ENCODE measurements at places on chromosomes 1 and 21.

- H3K27ac ChIP-seq, result no peak overlapping the region
- no peaks in the 10 kb centered on the region for H3K27me3 ChIP-seq
- H3K4me1 ChIP-seq, result no peaks in the 10 kb centered on the region
- no peak overlapping the region for H3K4me3 ChIP-seq
- no peak for DNase-seq
Measured at GRCh38 chr1:186099336-186100104, 275.5 kb downstream of the TPR start.

- DNase-seq, result no peak
- H3K4me1 ChIP-seq, result no peaks in the 10 kb centered on the region
- no peak overlapping the region for H3K4me3 ChIP-seq
- H3K27me3 ChIP-seq, result peaks cover 47% of the 10 kb centered on the region
Measured at GRCh38 chr1:234107416-234108021, 203.0 kb downstream of the SLC35F3 start.

- peaks cover 6% of the 10 kb centered on the region for H3K4me1 ChIP-seq
- DNase-seq, result no peak
- H3K4me3 ChIP-seq, result no peak overlapping the region
- H3K36me3 ChIP-seq, result peaks cover 79% of the 10 kb centered on the region
Measured at GRCh38 chr1:100988121-100988520, 37.5 kb downstream of the DPH5 start.

DNA sequence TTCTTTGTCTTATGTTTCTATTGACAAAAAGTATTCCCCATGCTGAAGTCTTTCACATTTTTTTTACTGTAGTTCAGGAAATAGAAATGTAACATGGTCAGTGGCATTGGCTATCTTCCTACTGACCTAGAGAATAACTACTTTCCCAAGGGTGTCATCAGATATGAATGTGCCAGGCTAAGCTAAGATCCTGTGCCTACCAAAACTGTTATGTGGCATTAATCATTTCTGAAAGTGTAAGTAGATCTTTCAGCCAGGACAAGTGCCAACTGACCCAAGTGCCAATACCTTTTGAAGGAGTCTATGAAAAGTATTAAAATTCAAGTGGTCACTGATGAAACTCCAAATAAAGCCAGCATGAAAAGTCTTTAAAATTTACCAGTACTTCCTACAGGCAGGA, 165.3 kb downstream of the TNFSF18 start:
- DNase-seq, result no peak
- H3K4me3 ChIP-seq, result no peak overlapping the region
- H3K27ac ChIP-seq, result no peak overlapping the region
- peaks cover 67% of the 10 kb centered on the region for H3K27me3 ChIP-seq
- H3K4me1 ChIP-seq, result peaks cover 15% of the 10 kb centered on the region

- peaks cover 53% of the 10 kb centered on the region for H3K27me3 ChIP-seq
- H3K27ac ChIP-seq, result no peak overlapping the region
- no peaks in the 10 kb centered on the region for H3K36me3 ChIP-seq
- no peak overlapping the region for H3K4me3 ChIP-seq
Measured at GRCh38 chr1:201184307-201185122, 6.1 kb upstream of the IGFN1 start.

- H3K36me3 ChIP-seq, result peaks cover 71% of the 10 kb centered on the region
- H3K27me3 ChIP-seq, result no peaks in the 10 kb centered on the region
- peaks cover 9% of the 10 kb centered on the region for H3K4me1 ChIP-seq
- no peak for DNase-seq
- no peak overlapping the region for H3K27ac ChIP-seq
Measured at GRCh38 chr1:19186001-19186400, 24.1 kb downstream of the UBR4 start.

GRCh38 chr1:100440075-100440809, 87.9 kb downstream of the CDC14A start:
- H3K27ac ChIP-seq, result peak overlapping the region; percentile 90
- H3K4me1 ChIP-seq, result peaks cover 78% of the 10 kb centered on the region
- H3K36me3 ChIP-seq, result peaks cover 50% of the 10 kb centered on the region
- H3K4me3 ChIP-seq, result peak overlapping the region; percentile 29

- no peaks in the 10 kb centered on the region for H3K36me3 ChIP-seq
- no peak for DNase-seq
- H3K27ac ChIP-seq, result no peak overlapping the region
- no peaks in the 10 kb centered on the region for H3K4me1 ChIP-seq
- no peaks in the 10 kb centered on the region for H3K27me3 ChIP-seq
- no peak overlapping the region for H3K4me3 ChIP-seq
Measured at GRCh38 chr1:152374451-152374850, 14.6 kb upstream of the FLG2 start.

DNA sequence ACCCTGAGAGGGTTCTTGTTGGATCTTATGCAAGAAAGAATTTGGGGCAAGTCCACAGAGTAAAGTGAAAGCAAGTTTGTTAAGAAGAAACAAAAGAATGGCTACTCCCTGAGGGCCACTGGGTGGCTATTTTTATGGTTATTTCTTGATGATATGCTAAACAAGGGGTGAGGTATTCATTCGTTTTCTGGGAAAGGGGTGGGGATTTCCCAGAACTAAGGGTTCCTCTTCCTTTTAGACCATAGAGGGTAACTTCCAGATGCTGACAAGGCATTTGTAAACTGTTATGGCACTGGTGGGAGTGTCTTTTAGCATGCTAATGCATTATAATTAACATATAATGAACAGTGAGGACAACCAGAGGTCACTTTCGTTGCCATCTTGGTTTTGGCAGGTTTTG, 18.2 kb upstream of the IFI6 start:
- H3K27ac ChIP-seq, result no peak overlapping the region
- H3K4me3 ChIP-seq, result no peak overlapping the region
- peaks cover 19% of the 10 kb centered on the region for H3K27me3 ChIP-seq
- H3K36me3 ChIP-seq, result no peaks in the 10 kb centered on the region
- no peak for DNase-seq
- H3K4me1 ChIP-seq, result peaks cover 10% of the 10 kb centered on the region

- no peaks in the 10 kb centered on the region for H3K36me3 ChIP-seq
- no peaks in the 10 kb centered on the region for H3K4me1 ChIP-seq
- H3K27me3 ChIP-seq, result peaks cover 41% of the 10 kb centered on the region
- no peak for DNase-seq
- H3K27ac ChIP-seq, result no peak overlapping the region
- no peak overlapping the region for H3K4me3 ChIP-seq
Measured at GRCh38 chr1:18541046-18541795, 60.5 kb downstream of the KLHDC7A start.

GRCh38 chr1:106879538-106879937, 176.9 kb upstream of the PRMT6 start:
- H3K4me1 ChIP-seq, result no peaks in the 10 kb centered on the region
- H3K27me3 ChIP-seq, result no peaks in the 10 kb centered on the region
- H3K27ac ChIP-seq, result no peak overlapping the region
- H3K36me3 ChIP-seq, result no peaks in the 10 kb centered on the region

- DNase-seq, result no peak
- no peaks in the 10 kb centered on the region for H3K27me3 ChIP-seq
- H3K27ac ChIP-seq, result peak overlapping the region; percentile 83
- peak overlapping the region; percentile 76 for H3K4me3 ChIP-seq
- H3K36me3 ChIP-seq, result peaks cover 81% of the 10 kb centered on the region
Measured at GRCh38 chr1:226728448-226728847, 10.6 kb downstream of the ITPKB start.

DNA sequence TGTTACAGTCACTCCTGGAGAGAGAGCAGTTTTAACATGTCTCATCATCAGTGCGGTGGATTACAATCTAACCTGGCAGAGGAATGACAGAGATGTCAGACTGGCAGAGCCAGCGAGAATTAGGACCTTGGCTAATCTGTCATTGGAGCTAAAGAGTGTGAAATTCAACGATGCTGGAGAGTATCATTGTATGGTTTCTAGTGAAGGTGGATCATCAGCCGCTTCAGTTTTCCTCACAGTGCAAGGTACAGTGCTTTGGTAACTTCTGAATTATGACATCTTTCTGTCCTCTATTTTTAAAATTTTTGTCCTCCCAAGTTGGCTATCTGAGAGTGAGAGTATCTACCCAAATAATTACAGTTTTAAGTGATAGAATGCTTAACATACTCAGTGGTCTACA, 199.4 kb downstream of the HMCN1 start:
- DNase-seq, result no peak
- H3K4me3 ChIP-seq, result no peak overlapping the region
- no peaks in the 10 kb centered on the region for H3K4me1 ChIP-seq
- no peaks in the 10 kb centered on the region for H3K36me3 ChIP-seq

- H3K4me3 ChIP-seq, result no peak overlapping the region
- no peak overlapping the region for H3K27ac ChIP-seq
- peaks cover 27% of the 10 kb centered on the region for H3K4me1 ChIP-seq
- H3K27me3 ChIP-seq, result peaks cover 42% of the 10 kb centered on the region
- H3K36me3 ChIP-seq, result no peaks in the 10 kb centered on the region
Measured at GRCh38 chr21:45555557-45556301, 13.5 kb upstream of the SLC19A1 start.

DNA sequence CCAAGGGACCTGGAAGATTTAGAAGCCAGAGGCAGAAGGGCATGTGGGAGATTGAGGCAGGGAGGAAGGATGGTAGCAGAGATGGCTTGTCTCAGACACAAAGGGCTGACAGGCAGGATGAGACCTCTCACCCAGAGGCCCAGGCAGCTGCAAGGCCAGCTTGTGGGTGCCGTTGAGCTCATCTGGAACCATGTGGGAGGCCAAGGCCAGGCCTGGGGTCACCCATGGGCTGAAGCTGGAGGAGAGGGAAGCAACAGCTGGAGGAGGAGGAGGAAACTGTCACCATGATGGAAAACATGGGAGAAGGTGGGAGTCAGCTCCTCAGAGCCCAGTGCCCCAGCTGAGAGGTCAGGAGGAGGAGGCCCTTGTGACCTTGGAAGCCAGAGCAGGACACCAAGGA, 6.4 kb downstream of the CRABP2 start:
- H3K27ac ChIP-seq, result no peak overlapping the region
- peaks cover 82% of the 10 kb centered on the region for H3K27me3 ChIP-seq
- H3K4me1 ChIP-seq, result peaks cover 2% of the 10 kb centered on the region

GRCh38 chr1:13730751-13731482, 30.9 kb downstream of the PRDM2 start:
- H3K27ac ChIP-seq, result peak overlapping the region; percentile 100
- H3K27me3 ChIP-seq, result no peaks in the 10 kb centered on the region
- H3K4me3 ChIP-seq, result peak overlapping the region; percentile 82
- peaks cover 16% of the 10 kb centered on the region for H3K36me3 ChIP-seq

DNA sequence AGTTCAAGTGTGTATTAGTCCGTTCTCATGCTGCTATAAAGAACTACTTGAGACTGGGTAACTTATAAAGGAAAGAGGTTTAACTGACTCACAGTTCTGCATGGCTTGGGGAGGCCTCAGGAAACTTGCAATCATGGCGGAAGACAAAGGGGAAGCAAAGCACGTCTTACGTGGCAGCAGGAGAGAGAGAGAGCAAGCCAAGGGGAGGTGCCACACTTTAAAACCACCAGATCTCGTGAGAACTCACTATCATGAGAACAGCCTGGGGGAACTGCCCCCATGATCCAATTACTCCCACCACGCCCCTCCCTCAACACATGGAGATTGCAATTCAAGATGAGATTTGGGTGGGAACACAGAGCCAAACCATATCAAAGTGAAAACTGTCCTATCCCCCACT, 4.1 kb upstream of the MIS18A start:
- H3K4me3 ChIP-seq, result no peak overlapping the region
- H3K27me3 ChIP-seq, result peaks cover 4% of the 10 kb centered on the region
- H3K4me1 ChIP-seq, result peaks cover 19% of the 10 kb centered on the region
- peaks cover 3% of the 10 kb centered on the region for H3K36me3 ChIP-seq

DNA sequence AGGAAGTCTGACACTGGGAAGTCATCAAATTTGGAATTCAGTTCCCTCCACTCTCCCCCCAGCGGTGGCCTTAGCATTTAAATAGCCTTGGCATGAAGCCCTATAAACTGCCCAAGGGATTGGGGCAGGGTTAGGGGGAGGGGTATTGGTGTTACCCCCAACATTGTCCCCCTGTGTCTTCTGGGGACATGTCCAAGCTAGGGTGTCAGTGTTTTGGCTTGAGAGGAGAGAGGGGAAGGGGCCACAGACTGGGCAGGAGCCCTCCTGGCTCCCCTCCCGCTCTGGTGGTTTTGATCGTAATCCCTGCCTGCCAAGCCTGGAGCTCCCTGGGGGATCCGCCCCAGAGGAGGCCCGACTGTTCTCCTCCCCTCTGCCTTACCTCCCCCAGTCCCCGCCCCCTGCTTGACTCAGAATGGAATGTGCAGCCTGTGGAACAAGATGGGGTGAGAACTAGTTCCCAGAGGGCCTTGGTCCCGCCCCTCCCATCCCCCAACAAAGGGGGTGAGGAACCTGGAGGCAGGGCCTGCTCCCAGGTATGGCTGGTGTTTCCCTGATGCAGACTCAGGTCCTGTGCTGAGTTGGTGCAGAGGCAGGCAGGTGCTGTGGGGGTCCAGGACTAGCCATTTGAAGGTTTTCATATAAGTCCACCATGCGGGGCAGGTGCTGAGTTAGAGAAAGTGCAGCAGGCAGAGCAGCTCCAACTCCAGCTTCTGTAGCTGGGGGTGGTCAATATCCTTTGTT, 7.4 kb downstream of the SOX13 start:
- H3K27me3 ChIP-seq, result peaks cover 47% of the 10 kb centered on the region
- H3K4me3 ChIP-seq, result no peak overlapping the region
- no peak overlapping the region for H3K27ac ChIP-seq

- H3K4me1 ChIP-seq, result no peaks in the 10 kb centered on the region
- no peak overlapping the region for H3K27ac ChIP-seq
- no peak overlapping the region for H3K4me3 ChIP-seq
- no peak for DNase-seq
- H3K36me3 ChIP-seq, result peaks cover 10% of the 10 kb centered on the region
Measured at GRCh38 chr1:97308131-97308530, 586.5 kb downstream of the PTBP2 start.

DNA sequence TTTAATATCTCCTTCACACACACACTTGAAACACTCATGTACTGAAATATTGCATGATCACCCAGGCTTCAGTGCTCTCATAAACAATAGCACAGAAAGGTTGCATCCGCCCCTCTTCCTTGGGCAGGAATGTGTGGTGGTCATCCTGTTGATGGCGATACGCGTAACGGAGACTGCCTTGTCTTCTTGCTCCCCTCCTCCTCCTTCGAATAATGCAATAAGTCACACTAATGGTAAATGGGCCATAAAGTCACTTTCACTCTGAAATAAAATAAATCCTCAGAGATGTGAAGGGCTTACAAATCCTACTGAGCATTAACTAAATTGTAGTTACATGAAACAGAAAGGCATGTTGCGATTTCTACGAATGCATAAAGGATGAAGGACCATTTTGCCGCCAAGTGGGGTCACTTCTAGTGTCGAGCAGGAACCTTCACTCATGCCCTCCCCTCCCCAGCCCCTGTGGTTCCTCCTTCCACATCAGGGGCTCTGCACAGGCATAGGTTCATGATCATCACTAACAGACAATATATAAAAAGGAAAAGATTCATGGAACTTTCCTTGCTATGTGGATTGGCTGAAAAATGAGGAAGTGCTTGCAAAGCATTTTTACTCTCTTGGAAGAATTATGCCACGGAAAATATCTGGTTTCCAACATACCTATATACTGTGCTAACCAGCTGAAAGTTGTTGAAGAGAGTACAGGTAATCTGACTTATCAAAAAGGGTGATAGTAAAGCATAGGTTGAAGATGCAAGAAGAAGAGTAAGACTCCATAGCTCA, 1.2 kb upstream of the PGBD5 start:
- H3K27ac ChIP-seq, result no peak overlapping the region
- H3K27me3 ChIP-seq, result peaks cover 60% of the 10 kb centered on the region
- no peak for DNase-seq
- peak overlapping the region; percentile 66 for H3K4me3 ChIP-seq
- peaks cover 17% of the 10 kb centered on the region for H3K4me1 ChIP-seq
